ENCODE measurements at places on chromosomes 16 and 17. TPM values are rescaled to one million over a fixed set of nuclear protein-coding genes. Genes with fewer than 3 reads are reported as not detected.

DNA sequence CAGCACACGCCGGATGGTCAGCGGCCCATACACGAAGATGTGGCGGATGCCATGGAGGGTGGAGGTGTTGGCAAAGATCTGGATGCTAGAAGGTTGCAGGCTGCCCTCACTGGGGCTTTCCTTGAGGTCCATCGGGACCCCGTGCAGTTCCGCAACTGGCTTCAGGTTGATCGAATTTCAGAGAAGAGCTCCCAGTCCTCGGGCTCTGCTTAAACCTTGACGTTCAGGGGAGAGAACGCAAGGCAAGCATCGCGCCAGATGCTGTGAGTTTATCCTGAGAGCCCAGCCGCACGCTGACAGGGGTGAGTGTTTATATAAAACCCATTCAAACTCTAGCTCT is 98.7 kb upstream of the CCL2 start:
- no peaks in the 10 kb centered on the region for H3K36me3 ChIP-seq
- H3K4me3 ChIP-seq: no peak overlapping the region
- no peak overlapping the region for H3K27ac ChIP-seq
- H3K27me3 ChIP-seq: peaks cover 17% of the 10 kb centered on the region
- peaks cover 3% of the 10 kb centered on the region for H3K4me1 ChIP-seq

- no peaks in the 10 kb centered on the region for H3K27me3 ChIP-seq
- H3K27ac ChIP-seq: no peak overlapping the region
- no peak for DNase-seq
- H3K36me3 ChIP-seq: no peaks in the 10 kb centered on the region
- no peaks in the 10 kb centered on the region for H3K4me1 ChIP-seq
Observed at GRCh38 chr17:62994931-62995330, 28.9 kb downstream of the TANC2 start.

DNA sequence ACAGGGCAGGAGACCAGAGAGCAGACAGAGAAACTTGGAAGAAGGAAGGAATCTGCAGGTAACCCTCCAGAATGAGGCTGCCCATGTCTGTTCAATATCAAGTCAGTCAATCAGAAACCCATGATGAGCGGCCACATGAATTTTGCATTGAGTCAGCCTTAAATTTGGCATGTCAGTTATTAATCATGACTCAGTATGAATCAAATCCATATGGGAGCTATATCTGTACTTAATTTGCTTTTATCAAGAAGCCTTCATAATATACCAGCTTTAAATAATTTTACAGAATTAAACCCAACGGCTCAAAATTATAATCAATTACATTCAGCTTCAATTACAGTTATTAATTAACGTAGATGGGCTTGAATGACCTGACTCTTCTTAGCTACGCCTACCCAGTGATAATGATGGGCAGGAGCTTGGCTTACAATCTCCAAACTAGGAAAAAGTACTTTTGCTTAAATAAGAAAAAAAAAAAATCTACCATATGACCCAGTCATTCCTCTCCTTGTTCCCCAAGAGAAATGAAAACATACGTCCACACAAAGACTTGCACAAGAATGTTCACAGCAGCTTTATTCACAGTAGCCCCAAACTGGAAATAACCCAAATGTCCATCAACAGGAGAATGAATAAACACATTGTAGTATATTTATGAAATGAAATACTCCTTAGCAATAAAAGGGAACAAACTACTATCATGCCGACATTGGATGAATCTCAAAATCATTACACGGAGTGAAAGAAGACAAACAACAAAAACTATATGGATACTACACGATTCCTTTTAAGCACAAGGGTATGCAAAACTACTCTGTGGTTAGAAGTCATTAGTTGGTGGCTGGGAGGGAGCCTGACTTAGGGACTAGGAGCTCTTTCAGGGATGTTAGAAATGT is 48.6 kb downstream of the SLC39A11 start:
- H3K4me3 ChIP-seq: no peak overlapping the region
- H3K27ac ChIP-seq: no peak overlapping the region
- DNase-seq: no peak
- H3K27me3 ChIP-seq: no peaks in the 10 kb centered on the region
- H3K36me3 ChIP-seq: no peaks in the 10 kb centered on the region

The SEC14L5 gene
- total RNA-seq: 0.20 TPM

The KAT2A gene
- total RNA-seq: 45.9 TPM

- no peak overlapping the region for H3K4me3 ChIP-seq
- no peaks in the 10 kb centered on the region for H3K36me3 ChIP-seq
- H3K27ac ChIP-seq: no peak overlapping the region
Observed at GRCh38 chr16:30381291-30382041, 895 bp downstream of the SEPTIN1 start.

GRCh38 chr17:8643855-8644506 is 13.5 kb upstream of the MYH10 start:
- H3K4me3 ChIP-seq: no peak overlapping the region
- H3K4me1 ChIP-seq: no peaks in the 10 kb centered on the region
- no peaks in the 10 kb centered on the region for H3K36me3 ChIP-seq
- no peak overlapping the region for H3K27ac ChIP-seq
- H3K27me3 ChIP-seq: no peaks in the 10 kb centered on the region
- DNase-seq: no peak

The CA5A gene
- total RNA-seq: 0.20 TPM

The PRR35 gene
- not detected for total RNA-seq

- no peak for DNase-seq
- peaks cover 54% of the 10 kb centered on the region for H3K36me3 ChIP-seq
- H3K4me1 ChIP-seq: peaks cover 22% of the 10 kb centered on the region
- no peaks in the 10 kb centered on the region for H3K27me3 ChIP-seq
- no peak overlapping the region for H3K27ac ChIP-seq
Observed at GRCh38 chr16:4689864-4690704, 3.3 kb upstream of the NUDT16L1 start.

DNA sequence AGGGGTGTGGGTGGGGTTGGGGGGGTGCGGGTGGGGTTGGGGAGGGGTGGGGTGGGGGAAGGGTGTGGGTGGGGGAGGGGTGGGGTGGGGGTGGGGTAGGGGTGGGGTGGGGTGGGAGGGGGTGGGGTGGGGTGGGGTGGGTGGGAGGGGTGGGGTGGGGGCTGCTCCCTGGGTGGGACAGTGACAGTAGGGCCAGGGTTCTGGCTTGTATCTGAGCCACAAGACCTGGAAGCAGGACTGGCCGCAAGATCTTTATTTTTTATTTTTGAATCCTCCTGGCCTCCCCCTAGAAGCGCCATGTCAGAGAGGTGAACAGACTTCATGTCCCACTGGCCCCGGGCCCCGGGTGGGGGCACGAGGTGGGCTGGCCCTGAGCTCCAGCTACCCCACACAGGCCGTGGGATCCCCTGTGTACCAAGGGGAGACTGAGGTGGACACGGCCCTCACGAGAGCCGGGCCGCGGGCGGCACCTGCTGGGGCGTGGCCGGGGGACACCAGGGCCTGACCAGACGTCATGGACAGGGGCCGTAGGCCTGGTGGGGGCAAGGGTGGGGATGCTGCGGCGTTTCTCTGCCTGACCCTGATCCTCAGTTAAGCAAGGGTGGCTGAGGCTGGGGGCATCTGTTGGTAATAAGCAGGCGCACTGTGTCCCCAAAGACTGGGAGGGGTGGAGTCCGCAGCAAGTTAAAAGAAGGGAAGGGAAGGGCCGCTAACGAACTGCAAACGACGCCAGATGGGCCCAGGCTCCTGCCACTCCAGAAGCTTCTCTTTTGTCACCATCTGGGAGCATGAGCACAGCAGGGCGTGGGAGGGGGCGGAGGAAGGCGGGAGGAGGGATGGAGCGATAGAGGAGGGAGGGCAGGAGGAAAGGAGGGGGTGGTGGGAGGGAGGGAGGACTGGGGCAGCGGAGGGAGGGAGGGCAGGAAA is 22.3 kb upstream of the PABPN1L start:
- H3K4me3 ChIP-seq: no peak overlapping the region
- peak overlapping the region; percentile 10 for H3K27ac ChIP-seq

The SLC38A7 gene
- 20.8 TPM for total RNA-seq

DNA sequence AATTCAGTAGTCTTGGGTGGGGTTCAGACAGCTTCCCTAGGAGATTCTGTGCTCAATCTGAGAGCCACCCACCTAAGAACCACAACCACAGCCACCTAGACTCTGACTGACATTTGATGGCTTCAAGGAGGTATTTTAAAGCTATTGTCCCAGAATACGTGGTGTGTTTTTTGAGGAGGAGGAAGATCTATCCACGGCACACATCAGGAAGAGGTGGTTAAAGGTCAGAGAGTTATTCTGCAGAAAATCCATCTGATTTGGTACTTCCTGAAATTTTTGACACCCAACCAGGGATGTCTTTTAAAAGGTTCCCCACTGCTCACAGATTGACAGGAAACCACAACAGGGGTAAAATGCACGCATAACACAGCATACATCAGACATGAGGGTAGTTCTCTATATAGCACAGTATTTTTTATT is 25.1 kb downstream of the SMARCE1 start:
- H3K4me3 ChIP-seq: no peak overlapping the region
- H3K4me1 ChIP-seq: peaks cover 3% of the 10 kb centered on the region
- no peaks in the 10 kb centered on the region for H3K27me3 ChIP-seq
- no peak overlapping the region for H3K27ac ChIP-seq
- no peak for DNase-seq
- H3K36me3 ChIP-seq: no peaks in the 10 kb centered on the region

DNA sequence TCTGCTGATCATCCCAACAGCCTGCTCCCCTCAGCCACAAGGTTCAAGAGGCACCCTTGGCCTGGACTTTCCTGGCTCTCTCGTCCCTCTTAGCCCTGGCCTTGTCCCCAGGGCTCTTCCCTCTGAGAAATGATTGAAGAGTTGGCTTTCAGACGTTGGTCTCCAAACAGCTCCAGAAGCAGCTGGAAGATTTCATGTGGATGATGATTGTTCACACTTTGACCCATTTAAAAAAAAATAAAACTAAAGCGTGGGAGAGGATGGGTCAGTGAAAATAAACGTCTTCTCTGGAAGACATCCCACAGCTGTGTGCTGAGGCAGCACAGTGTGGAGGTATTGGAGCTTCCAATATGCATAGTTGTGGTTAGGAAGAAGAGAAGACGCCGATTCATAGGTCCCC is 54.7 kb upstream of the CDH11 start:
- H3K27ac ChIP-seq: no peak overlapping the region
- no peaks in the 10 kb centered on the region for H3K27me3 ChIP-seq
- H3K4me1 ChIP-seq: no peaks in the 10 kb centered on the region
- DNase-seq: no peak
- H3K4me3 ChIP-seq: no peak overlapping the region

The TNFRSF17 gene
- not detected for total RNA-seq

GRCh38 chr16:8878523-8878911 is 3.6 kb upstream of the LITAFD start:
- H3K27ac ChIP-seq: no peak overlapping the region
- DNase-seq: no peak
- peaks cover 8% of the 10 kb centered on the region for H3K4me1 ChIP-seq
- H3K36me3 ChIP-seq: no peaks in the 10 kb centered on the region
- no peak overlapping the region for H3K4me3 ChIP-seq

DNA sequence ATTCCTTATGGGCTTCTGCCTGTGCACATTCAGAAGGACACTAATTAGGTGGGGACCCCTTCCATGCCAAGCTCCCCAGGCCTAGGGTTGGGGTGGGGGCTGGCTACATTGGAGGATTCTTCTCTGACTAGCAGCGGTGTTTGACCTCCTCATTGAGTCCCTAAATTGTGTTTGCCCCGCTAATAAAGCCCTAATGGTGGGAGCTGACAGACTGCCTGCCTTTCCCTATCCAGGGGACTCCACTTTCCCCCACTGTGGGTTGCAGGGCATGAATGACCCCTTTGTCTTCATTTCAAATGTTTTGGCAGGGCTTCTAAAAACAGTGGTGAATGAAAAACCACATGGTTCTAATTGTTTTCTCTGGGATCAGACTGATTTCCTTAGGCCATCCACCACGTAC is 476.8 kb upstream of the CDH11 start:
- DNase-seq: no peak
- H3K4me3 ChIP-seq: no peak overlapping the region
- H3K27ac ChIP-seq: no peak overlapping the region
- H3K27me3 ChIP-seq: no peaks in the 10 kb centered on the region
- no peaks in the 10 kb centered on the region for H3K36me3 ChIP-seq

DNA sequence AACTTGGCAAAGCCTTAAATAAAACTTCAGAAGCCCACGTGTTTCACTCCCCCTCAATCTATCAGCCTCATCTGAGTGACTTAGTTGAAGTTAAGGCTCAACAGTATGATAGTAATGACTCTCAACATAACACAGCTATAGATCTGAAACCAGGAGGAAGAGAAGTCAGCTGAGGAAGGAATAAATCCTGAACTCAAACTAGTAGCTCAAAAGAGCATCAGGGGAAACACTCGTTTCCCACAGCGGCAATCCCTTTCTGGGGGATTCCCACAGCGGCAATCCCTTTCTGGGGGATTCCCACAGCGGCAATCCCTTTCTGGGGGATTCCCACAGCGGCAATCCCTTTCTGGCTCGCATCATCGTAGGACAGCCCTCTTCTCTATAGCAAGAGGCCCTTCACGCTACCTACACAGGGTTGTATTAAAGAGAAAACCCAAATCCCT is 56.8 kb downstream of the ZZEF1 start:
- peaks cover 9% of the 10 kb centered on the region for H3K4me1 ChIP-seq
- H3K4me3 ChIP-seq: no peak overlapping the region
- no peaks in the 10 kb centered on the region for H3K27me3 ChIP-seq
- no peak for DNase-seq

- no peak overlapping the region for H3K27ac ChIP-seq
- no peaks in the 10 kb centered on the region for H3K27me3 ChIP-seq
- peaks cover 32% of the 10 kb centered on the region for H3K36me3 ChIP-seq
- H3K4me3 ChIP-seq: no peak overlapping the region
Observed at GRCh38 chr17:19317359-19318095, 45.0 kb downstream of the B9D1 start.

The WNT3 gene
- total RNA-seq: 1.4 TPM

DNA sequence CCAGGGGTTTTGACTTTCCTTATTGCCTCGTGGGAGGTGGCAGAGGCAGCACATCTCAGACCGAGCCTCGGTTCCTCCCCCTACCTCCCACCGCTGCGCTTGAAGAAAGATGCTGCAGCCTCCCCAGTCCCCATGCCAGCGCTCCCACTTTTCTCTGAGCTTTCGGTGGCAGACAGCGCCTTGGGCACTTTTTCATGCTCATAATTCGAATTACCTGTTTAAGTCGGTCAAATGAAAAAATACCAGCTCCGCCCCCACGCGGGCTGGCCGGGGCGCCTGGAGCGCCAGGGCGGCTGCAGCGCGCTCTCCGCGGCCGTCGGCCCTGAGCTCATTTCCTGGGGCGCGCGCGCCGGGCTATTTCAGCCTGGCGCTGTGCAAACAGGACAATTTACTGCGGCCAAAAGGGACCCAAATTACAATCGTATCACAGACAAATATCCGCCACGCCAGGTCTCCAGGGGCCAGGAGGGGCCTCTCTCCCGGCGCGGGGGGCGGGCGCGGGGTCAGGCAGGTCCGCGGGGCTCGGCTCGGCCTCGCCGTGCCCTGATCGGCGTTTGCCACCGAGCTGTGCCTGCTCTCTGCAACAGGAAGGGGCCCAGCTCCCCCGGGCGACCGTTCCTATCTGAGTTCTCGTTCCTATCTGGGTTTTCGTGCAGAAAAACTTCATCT is 45.0 kb downstream of the SOST start:
- no peaks in the 10 kb centered on the region for H3K36me3 ChIP-seq
- H3K4me3 ChIP-seq: peak overlapping the region; percentile 52
- peaks cover 20% of the 10 kb centered on the region for H3K4me1 ChIP-seq
- no peak for DNase-seq

The CA4 gene
- total RNA-seq: 66.0 TPM
